H9 (cell line): ENCODE measurements at places on chromosomes 12 and 14.

DNA sequence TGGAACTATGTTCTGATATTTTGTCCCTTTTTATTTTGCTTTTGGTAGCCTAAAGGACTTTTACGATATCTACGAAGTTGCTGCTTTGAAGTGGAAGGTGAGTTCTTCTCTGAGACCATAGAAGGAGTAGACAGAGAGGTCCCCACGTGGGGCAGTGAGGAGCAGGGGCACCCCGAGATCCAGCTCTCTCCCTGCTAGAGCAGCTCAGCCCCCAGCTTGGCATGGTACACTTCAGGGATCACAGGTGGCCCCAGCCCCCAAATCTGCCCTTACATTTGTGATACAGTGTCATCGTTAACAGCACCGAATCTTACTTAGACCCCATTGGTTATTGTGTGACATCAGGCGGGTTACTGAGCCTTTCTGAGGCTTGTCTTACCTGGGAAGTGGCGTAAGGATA, 56.8 kb downstream of the SLC8B1 start:
- DNase-seq = no peak

DNA sequence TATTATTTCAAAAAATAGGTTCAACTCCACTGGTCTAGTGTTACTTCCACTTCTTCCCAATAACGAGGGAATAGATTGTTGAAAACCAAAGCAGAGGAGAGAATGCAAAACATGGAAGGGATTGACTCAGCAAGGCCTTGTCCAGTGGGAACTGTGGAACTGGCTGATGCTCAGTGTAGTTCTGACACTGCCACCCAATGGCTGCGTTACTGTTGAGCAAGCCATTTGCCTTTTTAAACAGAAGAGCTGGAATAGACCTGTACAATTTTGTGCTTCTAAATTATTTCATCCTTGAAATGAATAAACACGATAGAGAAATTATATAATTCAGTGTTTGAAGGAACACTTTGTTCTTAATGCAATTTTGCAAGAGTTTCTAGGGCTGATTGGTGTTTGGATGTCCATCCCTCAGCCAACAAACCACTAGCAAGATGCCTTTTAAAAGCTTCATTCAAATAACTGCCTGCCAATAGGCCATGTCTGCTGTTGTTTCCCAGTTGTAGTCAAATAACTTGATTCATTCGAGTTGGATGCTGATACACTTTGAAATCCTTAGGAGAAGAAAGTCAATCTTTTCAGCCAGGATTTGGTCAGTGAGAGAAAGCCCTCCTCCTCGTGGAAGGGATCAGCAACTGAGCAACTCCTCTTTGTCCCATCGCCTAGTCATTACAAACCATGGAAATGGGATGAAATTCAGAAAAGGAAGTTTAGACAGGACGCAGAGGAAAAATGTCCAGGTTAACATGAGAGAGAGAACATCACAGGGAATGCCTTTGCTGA, 7.3 kb upstream of the MGP start:
- DNase-seq = no peak

GRCh38 chr12:64187370-64187769, 34.7 kb downstream of the KICS2 start:
- DNase-seq = no peak

GRCh38 chr14:55317542-55318306, 46.5 kb downstream of the FBXO34 start:
- DNase-seq = no peak

DNA sequence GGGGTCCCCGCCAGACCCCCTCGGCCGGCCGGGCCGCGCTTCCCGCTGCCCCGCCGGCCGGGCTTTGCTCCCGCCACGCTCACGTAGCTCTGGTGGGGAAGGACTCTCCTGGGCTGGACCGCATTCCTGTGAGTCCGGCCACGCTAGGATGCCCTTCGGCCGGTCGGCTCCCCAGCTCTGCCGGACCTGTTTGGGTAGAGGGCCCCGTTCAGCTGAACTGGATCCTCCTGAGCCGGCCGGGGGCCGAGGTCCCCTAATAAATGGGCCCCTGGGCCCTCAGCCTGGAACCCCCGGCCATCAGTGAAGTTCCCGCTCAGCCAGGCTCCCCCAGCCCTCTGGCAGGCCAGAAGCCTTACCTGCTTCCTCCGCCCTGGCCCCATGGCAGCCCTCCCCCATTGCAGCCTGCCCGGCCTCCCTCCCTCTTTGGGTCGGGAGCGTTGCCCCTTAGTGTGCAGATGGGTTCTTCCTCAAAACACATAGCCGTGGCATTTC, 593 bp downstream of the UNC119B start:
- DNase-seq = peak; percentile 41

DNA sequence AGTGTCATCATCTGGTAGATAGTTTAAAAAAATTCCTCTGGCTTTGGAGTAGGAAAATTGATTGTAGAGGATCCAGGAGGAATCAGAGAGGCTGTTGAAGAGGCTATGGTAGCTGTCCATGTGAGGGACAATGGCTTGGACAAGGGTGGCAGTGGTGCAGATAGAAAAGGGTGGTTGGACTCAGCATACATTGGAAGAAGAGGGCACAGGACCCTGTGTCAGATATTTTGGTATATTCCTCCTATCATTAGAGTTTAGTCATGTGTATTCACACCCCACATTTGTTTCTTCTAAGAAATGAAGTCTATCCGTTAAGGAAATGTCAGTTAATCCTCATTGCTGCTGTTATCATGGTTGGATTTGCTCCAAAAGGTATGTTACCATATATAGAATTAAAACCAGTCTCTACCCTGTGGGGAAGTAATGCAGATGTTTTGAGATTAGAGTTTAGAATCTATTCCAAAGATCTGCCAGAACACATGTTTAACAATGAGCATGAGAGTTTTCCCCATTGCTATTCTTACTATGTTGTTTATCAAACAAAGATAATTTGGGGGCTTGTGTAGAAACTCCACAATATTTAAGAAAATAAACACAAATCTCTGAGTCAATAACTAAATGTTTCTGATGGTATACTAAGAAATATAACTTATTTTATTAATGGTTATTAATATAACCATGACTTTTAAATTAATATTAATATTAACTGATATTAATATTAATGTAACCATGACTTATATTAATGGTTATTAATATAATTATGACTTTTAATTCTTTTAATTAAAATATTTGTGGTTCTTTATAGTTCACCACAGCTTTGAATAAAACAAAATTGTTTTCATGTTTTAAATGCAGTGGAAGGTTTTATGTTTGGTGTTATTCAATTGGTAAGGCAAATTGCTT, 80.9 kb downstream of the CRADD start:
- DNase-seq = no peak

GRCh38 chr14:69989622-69990021, 110.4 kb downstream of the SMOC1 start:
- no peak for DNase-seq

GRCh38 chr14:103108749-103109207, 14.3 kb downstream of the EXOC3L4 start:
- peak; percentile 50 for DNase-seq

DNA sequence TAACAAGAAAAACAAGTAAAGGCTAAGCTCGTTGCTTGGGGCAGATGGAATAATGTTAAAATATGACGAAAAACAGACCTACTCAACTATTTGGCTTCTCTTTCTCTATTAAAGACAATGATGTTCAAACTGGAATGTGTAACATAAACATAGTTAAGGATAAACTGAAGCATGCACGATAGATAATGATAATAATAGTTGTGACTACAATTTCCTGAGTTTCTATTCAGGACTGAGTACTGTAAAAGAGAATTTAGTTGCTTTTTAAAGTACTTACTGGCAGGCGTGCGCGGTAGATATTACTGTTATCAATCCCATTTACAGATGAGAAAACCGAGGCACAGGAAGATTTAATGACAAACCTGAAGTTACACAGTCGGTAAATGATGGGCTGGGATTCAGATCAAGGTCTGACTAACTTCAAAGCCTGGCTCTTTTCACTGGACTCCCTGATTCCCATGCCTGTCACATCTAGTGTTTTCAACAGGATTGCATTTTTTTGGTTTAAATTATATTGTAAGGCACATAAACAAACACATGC, 103.0 kb downstream of the CRADD start:
- no peak for DNase-seq

GRCh38 chr14:33738491-33738890, 212.4 kb downstream of the EGLN3 start:
- DNase-seq = no peak

GRCh38 chr14:25630447-25630846, 580.5 kb upstream of the STXBP6 start:
- no peak for DNase-seq

DNA sequence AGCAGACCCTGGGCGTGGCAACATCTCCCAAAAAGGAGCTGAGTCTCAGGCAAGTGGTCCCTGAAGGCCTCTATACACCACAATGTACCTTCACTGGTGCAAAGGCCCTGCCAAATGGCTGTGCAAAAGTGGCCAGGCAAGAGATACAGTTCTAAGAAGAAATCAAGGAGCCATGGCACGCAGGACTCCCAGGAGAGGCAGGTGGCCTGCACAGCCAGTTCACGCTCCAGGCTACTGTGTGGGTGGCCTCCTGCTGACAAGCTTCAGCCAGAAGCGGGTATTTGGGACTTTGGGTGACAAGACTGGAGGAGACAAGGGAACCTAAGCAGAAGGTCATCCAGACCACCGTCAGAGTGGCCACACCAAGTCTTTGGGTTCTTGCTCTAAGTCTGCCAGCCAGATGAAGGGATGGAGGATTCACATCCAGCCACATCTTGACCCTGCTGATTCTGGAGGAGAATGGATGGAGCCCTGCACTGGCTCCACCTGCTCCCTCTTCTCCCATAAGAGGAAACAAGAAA, 20.5 kb upstream of the ZFP36L1 start:
- no peak for DNase-seq

DNA sequence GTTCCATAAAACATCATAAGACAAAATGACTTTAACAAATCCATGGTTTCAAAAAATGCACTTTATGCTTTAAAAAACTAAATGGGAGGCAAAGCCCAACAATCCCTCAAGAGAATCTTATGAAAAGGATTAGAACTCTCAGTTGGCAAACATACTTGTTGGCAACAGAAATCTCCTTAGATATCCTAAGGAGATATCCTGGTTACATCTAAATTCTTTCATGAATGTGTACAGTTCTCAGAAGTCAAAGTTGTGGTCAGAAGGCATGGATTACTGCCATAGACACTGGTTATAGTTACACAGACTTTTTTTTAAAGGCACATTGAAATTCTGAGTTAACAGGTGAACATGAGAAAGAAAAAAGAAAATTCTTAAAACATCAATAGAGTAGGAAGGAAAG, 17.5 kb upstream of the ISM2 start:
- DNase-seq = no peak

- DNase-seq = peak; percentile 29
Observed at GRCh38 chr12:52847335-52848102, 1.3 kb downstream of the KRT78 start.

GRCh38 chr12:6278439-6279255, 31.8 kb upstream of the PLEKHG6 start:
- DNase-seq = peak; percentile 90

GRCh38 chr12:92493816-92494215, 209.0 kb upstream of the PLEKHG7 start:
- no peak for DNase-seq

- DNase-seq = peak; percentile 91
Observed at GRCh38 chr12:115916910-115917668, 360.4 kb downstream of the MED13L start.

DNA sequence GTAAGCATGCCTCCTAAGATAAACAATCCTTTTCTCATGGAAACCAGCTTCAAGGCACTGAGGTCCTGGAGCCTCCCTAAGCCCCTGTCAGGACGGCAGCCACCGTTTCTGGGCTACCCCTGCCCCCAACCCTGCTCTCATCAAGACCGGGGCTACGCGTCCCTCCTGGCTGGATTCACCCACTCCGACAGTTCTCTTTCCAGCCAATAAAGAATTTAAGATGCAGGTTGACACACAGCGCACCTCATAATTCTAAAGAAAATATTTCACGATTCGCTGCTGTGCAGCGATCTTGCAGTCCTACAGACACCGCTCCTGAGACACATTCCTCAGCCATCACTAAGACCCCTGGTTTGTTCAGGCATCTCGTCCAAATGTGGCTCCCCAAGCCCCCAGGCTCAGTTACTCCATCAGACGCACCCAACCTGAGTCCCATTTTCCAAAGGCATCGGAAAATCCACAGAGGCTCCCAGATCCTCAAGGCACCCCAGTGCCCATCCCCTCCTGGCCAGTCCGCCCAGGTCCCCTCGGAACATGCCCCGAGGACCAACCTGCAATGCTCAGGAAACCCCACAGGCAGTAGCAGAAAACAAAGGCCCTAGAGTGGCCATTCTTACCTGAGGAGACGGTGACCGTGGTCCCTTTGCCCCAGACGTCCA, 336.3 kb downstream of the TMEM121 start:
- no peak for DNase-seq

DNA sequence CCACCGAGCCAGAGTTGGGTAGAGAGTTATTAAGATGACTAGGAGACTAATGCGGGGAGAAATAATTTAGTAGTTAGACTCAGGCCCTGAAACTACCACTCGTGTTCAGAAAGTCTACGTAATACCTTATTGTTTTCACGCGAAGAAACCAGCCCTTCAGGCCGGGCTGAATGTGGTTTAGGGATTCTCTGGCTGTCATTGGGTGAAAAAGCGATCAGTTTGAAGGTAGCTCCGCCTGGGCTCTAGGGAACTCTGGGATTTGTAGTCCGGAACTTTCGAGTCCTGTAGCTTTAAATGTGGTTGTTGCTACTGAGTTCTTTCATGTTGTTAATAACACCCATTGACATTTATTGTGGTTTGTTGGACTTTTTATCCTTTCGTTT, 549 bp upstream of the WDR89 start:
- peak; percentile 84 for DNase-seq

GRCh38 chr12:70744178-70744577, 106.9 kb upstream of the PTPRB start:
- DNase-seq = no peak

DNA sequence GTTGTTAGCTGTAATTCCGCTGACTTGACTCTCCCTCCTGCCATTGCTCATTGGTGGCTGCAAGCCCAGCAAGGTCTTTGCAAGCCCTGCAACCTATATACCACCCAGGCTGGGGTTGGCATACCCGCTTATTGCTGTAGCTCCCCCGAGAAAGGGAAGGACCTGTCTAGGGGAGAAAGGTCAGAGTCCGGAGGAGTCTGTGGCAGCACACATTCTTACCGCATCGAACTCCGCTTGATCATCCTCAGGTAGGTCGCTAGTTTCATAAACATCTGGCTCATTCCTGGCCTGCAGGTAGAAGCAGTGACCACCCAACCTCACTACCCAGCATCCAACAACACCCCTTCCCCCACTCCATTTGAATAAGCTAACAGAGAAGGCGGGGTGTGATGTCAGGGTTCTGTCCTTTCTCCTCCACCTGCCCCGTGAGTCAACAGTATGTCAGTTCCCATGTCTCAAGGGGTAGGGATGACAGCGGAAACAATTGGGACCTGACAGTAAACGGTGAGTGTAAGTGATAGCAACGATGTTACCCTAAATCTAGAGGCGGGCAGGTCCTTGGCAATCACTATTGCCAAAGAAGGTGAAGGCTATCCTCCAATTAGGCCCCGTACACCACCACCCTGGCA, 1.1 kb downstream of the DCTN2 start:
- no peak for DNase-seq

- no peak for DNase-seq
Observed at GRCh38 chr12:66508025-66508424, 170.9 kb downstream of the GRIP1 start.

GRCh38 chr12:122837306-122838265, 2.3 kb downstream of the HIP1R start:
- no peak for DNase-seq

- no peak for DNase-seq
Observed at GRCh38 chr14:103130965-103131364, 7.7 kb downstream of the TNFAIP2 start.
